ENCODE measurements at places on chromosomes 16 and 17.
A peak's percentile ranks its signal among the peaks of the same experiment; 100 is the strongest.

GRCh38 chr17:68909066-68909465 is 46.1 kb downstream of the ABCA8 start:
- peak; percentile 49 for DNase-seq

DNA sequence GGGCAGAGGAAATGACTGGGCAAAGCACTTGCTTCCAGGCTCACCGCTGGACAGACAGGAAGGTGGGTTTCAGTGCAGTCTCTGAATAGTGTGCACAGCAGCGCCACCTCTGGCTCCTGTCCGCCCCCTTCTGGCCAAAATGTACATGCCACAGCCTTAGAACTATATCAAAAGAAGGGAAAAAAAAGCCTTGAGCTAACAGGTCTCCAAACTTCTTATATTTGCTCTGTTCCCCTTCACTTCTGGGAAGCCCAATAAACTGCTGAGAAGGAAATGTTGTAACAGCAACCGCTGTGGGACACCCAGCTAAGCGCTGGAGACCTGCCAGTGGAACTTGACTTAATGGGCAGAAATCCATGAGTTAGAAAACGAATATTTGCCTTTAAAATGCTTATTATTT is 17.5 kb downstream of the COG7 start:
- DNase-seq = peak; percentile 54

DNA sequence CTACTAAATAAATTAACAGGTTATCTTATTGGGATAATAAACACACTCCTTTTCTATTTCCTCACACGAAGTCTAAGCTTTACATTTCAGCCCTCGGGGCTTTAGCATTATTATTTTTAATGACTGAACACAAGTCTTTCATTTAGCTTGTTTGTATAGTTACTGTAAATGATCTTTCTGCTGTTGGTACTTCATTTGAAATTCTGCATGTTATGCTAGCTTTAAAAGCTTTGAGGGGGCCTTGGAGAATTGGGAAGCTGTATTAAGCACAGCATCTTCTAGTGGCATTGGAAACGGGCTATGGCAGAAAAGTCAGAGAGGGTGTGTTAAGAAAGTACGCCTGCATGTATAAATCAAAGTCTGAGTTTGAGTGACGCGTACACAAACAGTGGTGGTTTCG is 243.7 kb downstream of the FTO start:
- no peak for DNase-seq

- peak; percentile 64 for DNase-seq
These were observed 7.8 kb upstream of the RNASEK start for GRCh38 chr17:7004398-7005253.

DNA sequence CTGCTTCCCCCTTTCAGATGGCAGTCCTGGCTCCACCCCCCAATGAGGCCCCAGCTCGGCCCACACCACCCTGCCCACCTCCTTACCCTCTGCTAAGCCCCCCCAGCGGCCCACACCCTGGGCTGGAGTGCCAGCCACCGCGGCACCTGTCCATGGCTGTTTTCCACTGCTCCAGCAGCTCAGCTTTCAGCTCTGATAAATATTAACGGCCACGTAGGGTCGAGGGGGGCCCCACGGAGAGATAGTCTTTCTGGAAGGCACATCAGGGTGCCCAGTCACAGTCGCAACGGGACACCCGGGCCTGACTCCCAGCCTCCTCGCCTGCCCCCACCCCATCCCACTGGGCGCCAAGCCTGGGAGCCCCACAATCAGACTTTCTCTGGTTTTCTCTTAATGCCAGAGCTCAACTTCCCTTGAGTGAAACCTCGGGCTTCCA is 46.5 kb upstream of the CIBAR2 start:
- no peak for DNase-seq

- DNase-seq = no peak
These were observed 5.2 kb downstream of the PALB2 start for GRCh38 chr16:23635958-23636357.

GRCh38 chr17:42394838-42395237 is 6.6 kb upstream of the STAT3 start:
- DNase-seq = no peak

- DNase-seq = no peak
These were observed 547 bp downstream of the PLCD3 start for GRCh38 chr17:45131616-45132319.

DNA sequence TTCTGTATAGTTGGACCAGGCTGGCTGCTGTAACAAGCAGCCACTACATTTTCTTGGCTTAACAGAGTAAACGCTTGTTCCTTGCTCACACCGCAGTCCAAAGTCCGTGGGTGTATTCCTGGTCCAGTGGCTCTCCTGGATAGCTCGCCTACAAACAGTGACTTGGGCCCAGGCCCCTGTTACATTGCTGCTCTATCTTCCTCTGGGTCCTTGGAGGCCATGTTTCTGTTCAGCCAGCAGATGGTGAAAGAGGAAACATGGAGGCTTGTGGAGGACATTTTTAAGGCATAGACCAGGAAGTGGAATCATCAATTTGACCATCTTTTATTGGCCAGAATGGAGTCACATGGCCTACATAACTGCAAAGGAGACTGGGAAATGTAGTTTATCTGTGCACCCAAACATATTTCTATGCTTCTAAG is 55.1 kb downstream of the ATP2C2 start:
- DNase-seq = no peak

DNA sequence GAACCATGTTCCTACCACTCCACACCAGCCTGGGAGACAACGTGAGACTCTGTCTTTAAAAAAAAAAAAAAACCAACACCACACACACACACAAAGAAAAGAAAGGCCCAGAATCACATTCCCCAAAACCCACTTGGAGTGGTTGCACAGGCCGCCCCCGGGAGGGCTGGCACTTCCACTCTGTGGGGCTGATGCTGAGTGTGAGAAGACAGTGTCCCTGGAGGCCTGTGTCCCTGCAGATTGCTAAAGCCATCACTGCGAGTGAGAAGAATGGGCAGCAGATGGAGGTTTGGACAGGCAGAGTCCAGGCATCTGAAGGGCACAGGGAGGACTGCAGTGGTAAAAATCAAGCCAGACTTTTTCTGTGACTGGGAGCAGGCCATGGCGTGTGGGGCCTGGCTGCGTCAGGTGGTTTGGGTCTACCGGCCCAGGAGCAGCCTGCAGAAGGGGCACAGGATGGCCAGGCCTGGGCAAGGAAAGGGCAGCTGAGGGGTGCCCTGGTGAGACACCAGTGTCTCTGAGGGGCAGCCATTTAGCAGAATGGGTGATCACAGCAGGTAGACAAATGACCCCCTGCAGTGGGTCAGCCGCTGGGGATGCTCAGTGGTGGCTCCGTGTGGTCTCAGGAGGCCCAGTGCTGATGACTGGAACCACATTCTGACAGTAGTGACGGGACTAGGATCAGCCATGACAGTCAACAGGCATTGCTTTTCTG is 13.1 kb downstream of the CTRB2 start:
- no peak for DNase-seq

GRCh38 chr17:74512036-74512435 is 19.2 kb downstream of the CD300LB start:
- DNase-seq = no peak

DNA sequence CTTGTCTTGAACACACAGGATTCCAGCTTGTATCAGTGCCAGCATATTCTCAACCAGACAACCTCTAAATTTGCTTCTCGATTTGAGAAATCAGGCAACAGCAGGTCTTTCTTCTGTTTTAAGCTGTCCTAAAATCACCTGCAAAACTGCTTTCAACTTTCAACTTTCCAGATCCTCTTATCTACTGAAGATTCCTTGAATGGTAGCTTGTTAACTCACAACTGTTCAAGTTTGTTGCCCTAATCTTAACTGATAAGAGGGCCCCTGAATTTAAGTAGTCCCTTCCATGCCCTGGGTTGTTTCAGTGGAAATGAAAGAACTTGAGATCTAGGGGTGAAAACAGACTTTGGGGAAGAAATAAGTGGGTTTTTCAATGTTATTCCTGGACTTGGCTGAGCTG is 57.2 kb downstream of the CHD9 start:
- DNase-seq = no peak

GRCh38 chr17:79789943-79790804 is 6.7 kb downstream of the CBX8 start:
- no peak for DNase-seq

DNA sequence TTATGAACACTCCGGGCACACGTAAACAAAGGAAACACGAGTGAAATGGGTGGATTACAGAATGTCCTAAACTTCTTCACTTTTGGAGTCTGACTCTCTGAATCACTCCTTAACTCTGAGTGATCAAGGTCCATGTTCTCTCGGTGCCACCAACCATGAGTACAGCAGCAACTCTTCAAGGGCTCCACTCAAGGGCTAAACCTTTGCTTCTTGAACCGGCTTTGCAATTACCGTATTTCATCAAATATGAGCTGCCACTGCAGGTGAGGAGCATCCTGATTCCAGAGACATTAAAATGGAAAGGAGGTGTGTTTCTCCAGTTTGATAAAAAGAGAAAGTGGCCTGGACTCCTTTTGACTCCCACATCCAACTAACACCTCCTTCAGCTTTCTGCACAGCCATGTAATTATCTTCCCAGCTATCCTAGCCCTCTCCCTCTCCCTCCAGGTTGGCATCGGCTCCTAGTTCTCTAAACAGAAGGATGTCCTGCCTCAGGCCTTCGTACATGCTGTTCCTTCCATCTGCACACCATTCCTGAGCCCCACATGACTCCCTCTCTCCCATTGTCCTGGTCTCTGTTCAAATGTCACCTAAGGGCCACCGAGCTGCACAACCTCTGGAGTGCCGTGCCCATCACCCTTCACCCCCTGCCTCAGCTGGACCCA is 61.4 kb downstream of the ZDHHC7 start:
- DNase-seq = no peak

GRCh38 chr17:45093444-45094110 is 32.5 kb downstream of the NMT1 start:
- no peak for DNase-seq

DNA sequence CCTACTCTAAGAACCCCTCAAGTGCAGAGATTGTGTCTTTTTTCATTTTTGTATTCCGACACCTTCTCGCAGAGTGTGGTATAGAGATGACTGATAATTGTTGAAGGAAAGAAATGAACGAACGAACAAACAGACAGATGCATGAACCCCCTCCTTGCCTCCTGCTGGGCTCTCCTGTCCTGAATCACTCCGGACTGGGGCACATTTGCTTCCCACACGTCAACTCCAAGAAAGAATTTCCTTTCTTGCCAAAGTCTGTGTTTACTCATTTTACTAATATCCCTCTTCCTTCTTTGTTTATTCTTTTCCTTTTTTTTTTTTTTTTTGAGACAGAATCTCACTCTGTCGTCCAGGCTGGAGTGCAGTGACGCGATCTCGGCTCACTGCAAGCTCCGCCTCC is 37.5 kb upstream of the BHLHA9 start:
- DNase-seq = no peak

- DNase-seq = no peak
These were observed 391.9 kb upstream of the TNRC6C start for GRCh38 chr17:77566566-77567138.

GRCh38 chr16:50253514-50253910 is 12.8 kb upstream of the ADCY7 start:
- no peak for DNase-seq

DNA sequence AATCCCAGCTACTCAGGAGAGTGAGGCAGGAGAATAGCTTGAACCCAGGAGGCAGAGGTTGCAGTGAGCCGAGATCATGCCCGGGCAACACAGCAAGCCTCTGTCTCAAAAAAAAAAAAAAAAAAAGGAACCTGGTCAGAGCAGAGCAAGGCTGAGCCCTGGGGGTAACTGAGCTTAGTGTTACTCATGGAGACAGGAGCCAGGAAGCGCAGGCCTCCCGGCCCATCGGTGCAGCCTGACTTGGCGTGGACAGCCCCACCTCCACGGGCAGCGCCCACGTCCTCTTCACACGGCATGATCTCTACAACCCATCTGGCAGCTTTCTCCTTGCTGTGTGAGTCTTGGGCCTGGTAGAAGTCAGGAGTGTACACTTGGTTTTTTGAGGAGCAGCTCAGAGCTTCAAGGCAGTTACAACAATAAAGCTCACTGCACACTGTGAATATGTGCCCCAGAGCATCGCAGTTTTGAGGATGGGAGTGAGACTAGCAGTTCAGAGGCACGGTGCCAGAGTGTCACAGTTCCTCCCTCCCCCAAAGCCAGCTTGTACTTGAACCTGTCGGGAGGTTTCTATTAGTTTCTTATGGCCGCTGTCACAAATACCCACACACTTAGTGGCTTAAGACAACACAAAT is 129.9 kb downstream of the RAP1GAP2 start:
- DNase-seq = no peak

GRCh38 chr16:84548971-84549844 is 44.7 kb upstream of the MEAK7 start:
- no peak for DNase-seq

DNA sequence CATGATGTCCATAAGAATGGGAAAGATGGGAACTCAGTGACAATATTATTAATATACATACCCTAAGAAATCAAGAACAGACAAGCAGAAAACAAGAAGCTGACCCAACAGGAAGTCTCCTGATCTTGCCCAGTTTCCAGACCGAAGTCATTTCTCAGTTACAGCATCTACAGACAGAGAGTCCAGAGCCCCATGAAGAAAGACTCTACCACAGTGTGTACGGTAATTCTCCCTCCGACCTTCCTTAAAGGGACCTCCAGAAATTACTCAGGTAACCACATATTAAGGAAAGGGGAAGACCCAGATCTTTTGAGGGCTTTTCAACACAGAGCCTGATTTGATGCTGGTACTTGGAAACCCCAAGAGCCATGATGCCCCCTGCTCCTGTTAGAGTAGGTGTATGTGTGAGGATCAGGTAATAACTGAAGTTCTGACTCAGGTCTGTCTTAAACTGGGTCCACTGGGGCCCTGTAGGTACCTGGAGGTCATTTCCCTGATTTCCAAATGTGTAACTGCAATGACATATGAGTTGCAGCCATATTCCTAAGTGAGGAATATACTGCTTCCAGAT is 132.4 kb downstream of the ABCA8 start:
- no peak for DNase-seq

GRCh38 chr17:17826342-17826713 is 10.5 kb downstream of the SREBF1 start:
- no peak for DNase-seq

DNA sequence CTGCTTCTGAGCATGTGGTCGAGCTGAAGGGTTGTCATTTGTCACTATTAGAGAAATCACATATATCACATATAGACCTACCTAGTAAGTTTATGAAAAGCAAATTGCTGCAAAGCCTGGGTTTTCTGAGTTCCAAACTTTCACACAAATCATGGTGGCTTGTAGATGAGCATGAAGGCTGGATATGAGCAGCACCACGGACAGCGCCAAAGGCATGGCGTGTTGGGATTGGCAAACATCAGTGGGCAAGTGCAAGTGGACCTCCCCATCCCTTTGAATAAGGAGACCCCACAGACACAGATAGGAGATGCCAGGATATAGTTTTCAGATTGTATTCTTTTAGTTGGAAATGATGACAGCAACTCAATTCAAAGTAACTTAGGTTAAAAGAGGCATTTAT is 77.6 kb upstream of the CACNG3 start:
- DNase-seq = no peak

DNA sequence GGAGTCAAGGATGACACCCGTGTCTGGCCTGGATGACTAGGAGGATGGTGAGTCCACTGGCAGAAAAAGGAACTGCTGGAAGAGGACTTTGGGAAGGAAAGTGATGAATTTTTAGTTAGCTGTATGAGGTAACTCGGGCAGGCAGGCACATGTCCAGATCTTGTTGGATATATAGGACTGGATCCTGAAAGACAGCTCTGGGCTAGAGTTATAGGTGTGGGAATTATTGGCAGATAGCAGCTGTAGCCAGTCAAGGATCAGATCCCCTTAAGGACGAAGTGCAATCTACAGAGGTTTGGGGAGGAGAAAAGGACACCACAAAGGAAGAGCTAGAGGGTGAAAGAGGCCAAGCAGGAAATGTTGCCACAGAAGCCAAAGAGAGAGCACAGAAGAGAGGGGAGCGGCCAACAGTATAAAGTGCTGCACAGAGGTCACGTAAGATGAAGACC is 10.1 kb downstream of the CYB5D1 start:
- DNase-seq = no peak
